ENCODE measurements at places on chromosomes 3 and 15.

DNA sequence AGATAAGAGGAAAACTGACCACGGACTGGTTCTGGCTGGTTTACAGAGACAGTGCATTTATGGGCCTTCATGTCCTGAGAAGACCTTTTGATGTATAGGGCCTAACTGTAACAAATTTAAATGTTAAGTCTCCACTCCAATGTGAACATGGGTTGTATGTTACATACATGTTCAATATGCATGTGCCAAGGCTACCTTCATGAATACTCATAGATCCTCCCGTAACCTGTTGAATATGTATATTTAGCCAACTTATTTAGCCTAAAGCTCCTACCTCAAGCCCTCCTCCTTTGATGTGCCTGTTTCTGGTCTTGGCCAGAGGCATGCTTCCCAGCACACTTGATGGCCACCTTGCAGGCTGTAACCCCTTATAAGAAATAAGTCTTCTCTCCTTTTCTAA lies at the start of gene OR5H2:
Gene OR5H2 (plus strand): TSS at position 301 of the 400 bp plus-strand sequence. CDS start 398 bp downstream, outside the sequence.
- DNase-seq: no peak

DNA sequence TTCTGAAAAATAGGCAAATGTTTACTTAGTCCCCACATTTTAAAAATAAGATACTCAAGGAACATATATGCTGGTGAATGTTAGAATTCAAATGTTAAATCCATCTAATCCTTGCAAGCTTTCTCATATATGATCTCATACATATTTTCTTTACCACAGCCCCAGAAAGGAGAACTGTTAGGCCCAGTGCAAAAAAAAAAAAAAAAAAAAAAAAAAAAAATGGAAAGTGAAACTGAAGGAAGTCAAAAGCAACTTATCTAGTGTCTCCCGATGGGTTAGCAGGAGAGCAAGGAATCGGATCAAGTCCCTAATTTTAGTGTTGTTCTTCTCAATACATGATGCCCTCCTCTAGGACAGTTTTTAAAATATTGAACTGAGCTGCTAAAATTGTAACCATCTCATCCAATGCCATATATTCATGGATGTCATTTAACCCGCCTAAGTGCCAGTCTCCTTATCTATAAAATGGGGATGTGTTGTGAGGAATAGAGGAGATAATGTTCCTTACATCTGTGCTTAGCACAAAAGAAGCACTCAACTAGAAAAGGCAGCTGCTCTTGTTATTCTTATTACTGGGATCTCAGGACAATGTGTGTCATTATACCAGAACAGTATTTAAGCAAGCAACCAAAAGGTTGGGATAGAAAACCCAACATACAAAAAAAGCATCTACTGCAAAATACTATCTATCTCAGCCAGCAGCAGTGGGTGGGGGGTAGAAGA lies 279.7 kb downstream of the MAGI1 start:
- no peak for DNase-seq

DNA sequence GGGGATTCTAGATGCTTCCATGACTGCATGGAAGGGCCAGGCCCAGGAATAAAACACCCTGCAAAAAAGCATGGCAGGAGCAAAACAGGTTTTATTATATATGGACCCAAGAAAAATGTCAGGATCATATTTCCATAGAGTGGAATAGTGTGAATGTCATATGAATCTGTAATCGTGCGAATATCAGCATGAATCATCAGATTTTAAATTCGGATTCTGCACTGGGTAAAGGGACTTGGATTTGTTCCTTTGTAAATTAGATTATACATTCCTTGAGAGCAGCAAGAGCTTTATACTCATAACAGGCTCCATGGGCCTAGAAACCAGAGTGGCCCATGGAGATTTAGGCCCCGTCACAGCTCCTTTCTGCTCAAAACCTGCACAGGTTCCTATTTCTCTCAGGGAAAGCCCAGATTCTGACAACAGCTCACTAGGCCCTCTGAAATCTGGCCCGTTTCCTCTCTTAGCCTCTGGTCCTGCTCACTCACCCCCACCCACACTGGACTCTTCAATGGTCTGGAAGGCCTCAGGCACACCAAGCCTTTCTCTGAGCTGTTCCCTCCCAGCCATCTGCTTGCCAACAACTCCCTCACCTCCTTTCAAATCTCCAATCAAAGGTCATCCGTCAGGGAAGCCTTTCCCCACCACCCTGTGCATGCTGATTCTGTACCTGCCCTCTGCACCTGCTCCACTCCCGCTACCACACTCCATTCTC lies 76.0 kb downstream of the FEM1B start:
- DNase-seq: no peak

DNA sequence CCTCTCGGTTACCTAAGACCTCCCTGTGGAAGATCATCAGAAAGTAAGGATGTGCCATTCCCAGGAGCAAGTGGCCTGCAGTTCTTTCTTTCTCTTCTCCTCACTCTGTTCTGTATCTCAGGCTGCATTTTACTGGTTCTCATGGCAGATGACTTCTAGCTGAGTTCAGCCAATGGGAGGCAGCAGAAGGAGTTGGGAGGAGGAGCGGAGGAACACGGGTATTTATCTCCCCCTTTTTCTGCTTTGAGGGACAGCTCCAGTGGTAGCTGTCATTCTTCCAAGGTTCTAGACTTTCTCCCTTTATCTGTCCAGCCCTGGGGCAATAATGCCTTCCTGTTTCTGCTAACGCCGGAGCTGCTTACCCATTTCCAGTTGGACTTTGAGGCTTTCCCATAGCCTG lies 339.9 kb downstream of the NR2F2 start:
- DNase-seq: no peak

- DNase-seq: no peak
These were observed 21.5 kb downstream of the ZNF148 start for GRCh38 chr3:125353659-125354058.

DNA sequence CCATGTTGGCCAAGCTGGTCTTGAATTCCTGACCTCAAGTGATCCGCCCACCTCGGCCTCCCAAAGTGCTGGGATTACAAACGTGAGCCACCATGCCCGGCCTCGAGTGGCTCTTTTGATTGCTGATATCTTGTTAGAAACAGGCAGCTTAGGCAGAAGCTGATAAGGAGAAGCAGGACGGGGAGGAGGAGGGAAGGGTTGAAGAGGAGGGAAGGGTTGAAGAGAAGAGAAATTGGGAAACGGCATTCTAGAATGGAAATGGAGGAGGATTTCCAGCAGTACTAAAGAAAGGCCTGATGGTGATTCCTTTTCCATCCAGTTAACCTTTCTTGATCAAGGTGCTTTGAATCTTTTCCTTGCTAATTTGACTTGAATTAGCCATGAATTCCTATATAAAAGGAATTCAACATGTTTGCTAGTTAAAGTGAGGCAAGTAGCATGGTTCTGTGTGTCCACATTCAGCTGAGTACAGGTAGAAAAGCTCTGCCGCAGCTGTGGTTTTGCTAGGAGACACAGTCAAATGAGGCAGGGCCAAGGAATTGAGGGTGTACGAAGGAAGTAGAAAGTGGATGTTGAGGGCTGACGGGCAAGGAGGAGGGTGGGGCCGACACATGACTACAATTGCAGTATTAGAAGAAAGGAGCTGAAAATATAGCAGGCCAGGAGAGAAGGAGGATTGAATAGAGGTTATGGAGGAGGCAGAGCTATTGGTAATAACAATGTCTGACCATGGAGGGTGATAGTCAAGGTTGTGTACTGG lies 27.2 kb upstream of the ATP1B3 start:
- DNase-seq: no peak

- no peak for DNase-seq
These were observed 37.1 kb downstream of the ABHD17C start for GRCh38 chr15:80732167-80732566.

- DNase-seq: no peak
These were observed 3.3 kb downstream of the BNIP2 start for GRCh38 chr15:59685737-59686297.

- DNase-seq: peak; percentile 10
These were observed 843 bp downstream of the GLCE start for GRCh38 chr15:69161079-69161877.
